ENCODE measurements at places on chromosomes 4 and X.

DNA sequence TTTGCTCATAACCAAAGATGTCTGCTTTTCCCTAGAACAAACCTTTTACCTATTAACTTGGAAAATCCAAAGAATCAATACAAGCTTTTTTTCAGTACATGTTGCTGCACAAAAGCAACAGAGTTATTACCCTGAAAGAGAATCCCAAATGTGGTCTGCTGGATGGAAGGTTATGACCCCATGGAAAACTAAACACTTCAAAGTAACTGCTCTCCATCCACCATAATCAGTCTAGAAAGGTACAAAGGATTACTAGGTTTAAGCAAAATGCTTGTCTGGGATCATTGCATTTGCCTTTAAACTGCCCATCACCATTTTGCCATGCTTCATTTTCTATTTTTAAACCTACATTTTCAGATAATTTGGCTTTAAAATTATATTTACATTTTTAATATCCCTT, 11.7 kb downstream of the MMRN1 start:
- DNase-seq = no peak

GRCh38 chr4:3267576-3268394, 18.8 kb downstream of the MSANTD1 start:
- DNase-seq = no peak

DNA sequence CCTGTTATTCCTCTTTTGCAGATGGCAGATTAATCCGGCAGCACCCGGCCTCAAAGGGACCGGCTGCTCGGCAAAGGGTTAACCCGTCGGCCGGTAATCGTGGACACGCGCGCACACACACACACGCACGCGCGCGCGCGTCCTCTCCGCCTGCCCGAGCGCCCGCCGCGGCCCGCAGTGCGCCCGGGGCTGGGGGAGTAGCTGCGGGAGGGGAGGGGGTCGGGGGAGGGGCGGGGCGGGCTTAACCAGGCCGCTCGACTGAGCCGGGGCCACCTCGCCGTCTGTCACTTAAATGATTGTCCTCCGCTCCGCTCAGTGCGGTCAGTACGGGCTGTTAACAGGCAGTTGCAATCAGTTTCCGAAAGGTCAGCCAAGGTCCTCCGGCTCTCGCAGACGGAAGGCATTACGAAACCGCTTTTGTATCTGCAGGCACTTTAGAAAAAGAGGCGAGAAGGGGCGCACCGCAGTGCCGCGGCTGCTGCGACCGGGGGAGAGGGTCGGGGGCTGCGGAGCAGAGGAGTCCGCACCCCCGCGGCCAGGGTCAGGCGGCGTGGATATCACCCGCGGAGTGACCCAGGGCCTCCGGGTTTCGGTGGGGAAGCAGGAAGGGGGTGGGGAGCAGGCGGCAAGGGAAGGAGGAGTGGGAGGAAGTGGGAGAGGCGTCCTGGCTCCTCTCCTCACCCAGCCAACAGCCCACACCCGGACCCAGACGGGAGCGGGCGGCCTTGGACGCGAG, 57.3 kb upstream of the BCOR start:
- peak; percentile 22 for DNase-seq

DNA sequence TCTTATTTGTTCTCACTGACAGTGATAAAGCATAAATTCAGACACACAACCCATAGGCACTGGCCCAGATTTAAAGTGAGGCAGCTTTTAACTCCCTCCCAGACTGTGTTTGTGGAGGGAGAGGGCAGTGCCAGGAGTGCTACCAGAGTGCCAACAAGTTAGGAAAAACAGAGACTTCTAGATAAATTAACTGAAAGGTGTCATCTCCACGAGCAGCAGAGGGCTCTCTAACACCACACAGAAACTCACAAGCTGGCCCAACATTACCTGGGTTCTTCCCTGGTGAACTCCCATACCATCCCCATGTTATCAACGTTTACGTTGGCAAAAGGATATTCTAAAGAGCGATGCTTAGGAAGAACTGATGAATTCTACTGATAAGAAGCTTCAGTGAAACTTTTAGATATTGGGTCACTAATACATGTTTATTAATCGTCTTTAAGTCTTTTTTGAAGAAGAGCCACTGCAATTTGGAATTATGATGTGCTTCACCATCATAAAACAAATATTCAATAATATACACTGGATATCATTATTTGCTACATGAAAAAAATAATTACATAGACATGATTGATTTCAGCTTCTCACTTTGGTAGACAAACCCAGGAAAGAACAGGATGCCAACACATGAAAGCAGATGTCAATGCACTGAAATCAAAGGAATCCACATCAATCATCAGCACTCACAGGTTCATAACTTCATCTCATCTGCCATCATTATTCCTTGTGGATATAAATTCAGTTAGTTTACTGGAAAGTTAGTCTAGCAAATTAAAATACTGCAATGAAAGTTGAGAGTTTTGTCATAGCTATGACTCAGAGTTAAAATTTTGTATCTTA, 121.2 kb upstream of the NAP1L5 start:
- DNase-seq = peak; percentile 74

GRCh38 chr4:114519368-114519767, 79.2 kb upstream of the UGT8 start:
- DNase-seq = no peak

DNA sequence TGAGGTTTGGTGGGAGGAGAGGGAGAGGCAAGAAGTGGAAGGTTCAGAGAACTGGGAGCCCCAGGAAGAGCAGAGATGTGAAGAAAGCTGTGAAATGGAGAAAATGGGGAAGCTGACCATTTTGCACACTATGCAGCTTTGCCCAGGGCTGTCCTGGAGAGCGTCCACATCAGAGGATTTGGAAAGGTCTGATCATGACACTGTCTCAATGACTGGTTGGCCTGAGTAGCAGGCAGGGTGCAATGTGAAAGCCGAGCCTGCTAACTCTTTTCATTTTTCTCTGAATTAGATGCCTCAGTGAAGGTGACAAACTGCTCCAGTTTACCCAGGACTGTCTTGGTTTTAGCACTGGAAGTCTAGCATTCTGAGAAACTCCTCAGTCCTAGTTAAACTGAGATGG, 330.1 kb upstream of the RPS6KA3 start:
- DNase-seq = no peak

DNA sequence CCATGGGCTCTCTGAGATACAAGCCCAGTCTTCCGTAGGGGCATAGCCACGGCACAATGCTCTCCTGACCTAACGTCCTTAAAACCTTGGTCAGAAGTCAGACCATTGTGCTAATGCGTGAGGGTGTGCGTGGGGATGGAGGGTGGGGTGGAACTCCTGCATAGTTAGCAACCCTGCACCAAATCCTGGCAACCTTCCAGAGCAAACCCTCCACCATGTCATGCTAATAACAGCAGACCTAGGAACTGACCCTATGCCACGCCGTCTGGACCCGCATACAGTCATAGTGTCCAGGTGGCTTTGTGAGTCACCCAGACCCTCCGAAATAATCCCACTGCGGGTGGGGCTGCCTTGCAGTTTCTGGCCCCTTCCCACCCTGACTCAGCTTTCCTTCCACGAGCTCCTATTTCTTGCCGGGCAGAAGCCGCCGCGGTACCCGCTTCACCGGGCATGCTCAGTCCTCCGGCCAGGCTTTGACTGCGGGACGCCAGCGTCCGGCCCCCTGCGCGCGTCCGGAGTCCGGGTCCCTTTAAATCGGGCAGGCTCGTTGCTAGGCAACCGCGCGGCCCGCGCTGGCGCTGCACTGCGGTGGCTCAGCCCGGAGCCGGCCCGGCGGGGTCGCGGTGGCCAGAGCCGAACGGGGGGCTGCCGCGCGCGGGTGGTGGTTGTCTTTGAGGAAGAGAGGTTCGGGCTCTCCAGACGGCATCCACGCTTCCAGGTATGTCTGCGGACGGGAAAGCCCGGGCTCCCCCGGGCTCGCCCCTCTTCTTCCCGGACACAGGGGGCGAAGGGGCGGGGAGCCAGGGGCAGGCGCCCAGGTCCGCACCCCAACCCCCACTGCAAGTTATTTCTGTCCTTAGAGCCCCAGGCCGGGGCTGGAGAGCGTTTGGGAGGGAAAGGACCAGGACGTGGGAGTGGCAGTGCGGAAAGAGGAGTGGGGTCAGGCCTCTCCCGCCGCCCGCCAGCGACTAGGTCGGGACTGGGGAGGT, at the start of gene CCDC160:
CCDC160 (plus strand) TSS at position 557 of the 989 bp plus-strand sequence. CDS start 7,619 bp downstream, outside the sequence.
- no peak for DNase-seq

DNA sequence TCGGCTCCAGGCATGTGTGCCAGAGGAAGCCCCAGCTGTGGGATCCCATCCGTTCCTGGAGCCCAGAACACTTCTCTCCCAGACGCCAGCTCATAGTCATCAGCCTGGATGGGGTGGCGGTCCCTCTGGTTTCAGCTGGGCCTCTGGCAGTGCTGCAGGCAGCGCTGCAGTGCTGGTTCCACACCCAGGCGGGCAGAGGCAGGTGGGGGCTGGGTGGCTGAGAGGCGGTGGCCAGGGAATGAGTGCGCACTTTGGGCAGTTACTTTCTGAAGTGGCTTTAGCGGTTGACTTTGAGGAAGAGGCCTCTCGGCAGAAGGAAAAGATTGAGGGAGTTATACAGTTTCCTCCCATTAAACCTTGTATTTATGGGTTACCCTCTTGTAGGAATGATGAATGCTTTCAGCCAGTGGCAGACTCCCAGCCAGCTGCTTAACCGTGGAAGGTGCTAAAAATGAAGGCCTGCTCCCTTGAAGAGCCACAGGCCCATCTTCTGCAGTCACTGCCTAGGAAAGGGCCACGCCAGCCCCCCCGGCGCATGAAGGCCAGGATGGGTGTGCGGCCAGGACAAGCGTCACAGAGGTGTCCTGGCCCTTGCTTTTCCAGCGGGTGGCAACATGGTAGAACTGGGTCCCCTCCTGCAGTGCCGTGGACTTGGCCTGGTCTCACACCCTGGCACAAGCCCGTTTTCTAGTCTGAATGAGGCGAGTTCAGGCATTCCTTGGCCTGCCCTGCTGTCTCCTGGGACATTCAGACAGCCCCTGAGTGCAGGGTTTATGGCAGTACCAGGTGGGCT, 9.9 kb downstream of the TADA2B start:
- DNase-seq = no peak

DNA sequence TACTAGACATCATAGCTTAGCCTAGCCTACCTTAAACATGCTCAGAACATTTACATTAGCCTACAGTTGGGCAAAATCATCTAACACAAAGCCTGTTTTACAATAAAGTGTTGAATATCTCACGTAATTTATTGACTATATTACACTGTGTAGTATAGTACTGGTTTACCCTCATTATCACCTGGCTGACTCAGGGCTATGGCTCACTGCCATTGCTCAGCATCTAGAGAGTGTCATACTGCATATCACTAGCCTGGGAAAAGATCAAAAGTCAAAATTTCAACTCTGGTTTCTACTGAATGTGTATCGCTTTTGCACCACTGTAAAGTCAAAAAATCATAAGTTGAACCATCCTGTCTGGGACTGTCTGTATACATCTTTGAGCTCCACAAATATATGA, 78.6 kb downstream of the CEP44 start:
- no peak for DNase-seq

DNA sequence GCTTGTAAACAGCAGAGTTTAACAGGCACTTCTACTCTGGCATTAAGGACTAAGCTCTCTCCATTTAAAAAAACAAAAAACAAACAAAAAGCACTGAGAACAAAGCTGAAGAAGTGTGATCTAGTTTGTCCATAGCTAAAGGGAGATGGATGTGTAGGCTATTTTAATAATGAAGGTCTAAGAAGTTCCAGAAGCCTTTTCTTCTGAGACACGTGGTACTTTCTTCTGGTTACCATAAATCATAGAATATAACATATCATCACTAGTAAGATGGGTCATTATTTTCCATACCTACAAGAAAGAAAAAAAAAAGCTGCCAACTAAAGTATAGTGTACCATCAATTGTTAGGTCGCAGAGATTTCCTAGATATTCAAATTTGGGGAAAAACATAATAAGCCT, 722 bp upstream of the NBDY start:
- DNase-seq = no peak

DNA sequence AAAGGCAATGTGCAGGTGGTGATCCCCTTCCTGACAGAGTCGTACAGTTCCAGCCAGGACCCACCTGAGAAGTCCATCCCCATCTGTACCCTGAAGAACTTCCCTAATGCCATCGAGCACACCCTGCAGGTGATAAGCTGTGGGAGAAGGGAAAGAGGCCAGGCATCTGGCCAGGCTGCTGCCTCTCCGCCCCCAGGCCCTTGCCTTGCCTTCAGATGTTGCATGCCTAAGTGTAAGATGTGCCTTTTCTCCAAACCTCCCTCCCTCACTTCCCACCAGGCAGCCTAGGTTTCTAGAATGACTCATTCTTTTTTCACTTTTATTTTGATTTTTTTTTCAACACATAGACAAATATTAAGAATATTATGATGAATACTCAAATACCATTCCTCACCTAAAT, 12.2 kb upstream of the CDK16 start:
- DNase-seq = no peak
